Effector memory CD4-positive, alpha-beta T cell (primary cell): ENCODE measurements at places on chromosomes 7 and 10.

DNA sequence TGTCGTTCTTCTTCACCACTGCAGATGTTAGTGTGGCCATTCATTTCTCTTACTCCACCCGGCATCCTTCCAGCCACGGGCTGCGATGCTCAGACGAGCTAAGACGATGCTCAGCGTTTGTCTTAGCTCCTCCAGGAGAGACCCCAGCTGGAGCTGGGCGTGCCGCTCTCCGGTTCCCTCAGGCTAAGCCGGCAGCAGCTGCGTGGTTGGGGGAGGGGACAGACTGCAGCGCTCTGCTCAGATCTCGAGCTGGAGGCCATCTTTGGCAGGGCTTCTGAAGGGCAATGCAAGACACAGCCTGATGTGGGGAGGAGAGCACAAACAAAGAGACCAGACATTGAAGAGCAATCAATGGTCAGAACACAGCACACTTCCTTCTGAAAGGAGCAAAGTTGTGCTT is 4.8 kb downstream of the INA start:
- no peak for DNase-seq

DNA sequence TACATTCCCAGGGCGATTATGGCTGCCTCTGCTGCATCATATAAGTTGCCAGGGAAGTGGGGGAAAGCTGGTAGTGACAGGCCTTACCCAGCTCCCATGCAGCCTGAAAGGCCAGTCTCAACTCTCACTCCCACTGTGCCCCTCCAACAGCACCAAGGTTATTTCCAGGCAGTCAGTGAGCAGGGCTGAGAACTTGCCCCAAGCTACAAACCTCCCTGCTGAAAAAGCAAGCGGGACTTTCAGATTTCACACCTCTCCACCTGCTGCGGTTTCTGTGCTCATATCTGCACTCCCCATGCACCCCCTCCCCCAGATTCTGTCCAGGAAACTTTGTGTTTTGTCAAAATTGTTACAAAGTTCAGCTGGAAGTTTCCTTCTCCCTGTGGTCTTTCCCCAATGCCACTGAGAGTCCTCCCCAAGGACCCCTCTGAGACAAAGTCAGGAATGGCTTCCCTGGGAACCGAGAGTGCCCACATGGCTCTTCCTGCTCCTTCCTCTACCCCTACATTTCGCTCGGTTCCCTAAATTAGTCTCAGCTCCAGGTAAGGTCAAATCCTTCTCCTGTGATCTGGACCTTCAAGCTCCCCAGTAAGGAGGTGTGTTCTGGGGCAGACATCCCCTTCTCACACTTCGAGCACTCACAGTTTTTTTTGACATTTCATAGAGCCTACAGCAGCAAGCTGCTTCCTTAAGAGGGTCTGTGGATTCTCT is 25.3 kb upstream of the WNT2 start:
- no peak for DNase-seq

GRCh38 chr7:72429316-72429715 is 17.2 kb upstream of the CALN1 start:
- DNase-seq: no peak

DNA sequence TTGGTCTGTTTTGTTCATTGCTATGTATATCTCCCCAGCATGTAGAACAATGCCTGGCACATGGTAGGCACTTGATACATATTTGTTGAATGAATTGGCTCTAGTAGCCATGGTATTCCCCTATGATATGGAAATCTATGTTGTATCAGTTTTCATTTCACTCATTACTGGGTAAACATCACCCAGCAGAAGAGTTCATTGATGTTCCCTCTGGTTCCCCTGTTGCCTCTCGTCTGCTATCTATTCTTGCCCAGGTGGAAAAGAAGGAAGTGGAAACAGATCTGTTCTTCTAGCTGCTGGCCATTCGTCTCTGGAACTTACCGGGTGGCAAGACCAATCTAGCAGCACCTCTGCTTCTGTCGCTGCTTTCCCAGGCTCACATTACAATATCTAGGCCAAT is 71.5 kb downstream of the LRRC4 start:
- no peak for DNase-seq

- no peak for DNase-seq
Observed at GRCh38 chr7:128200376-128200775, 40.7 kb upstream of the LEP start.

- DNase-seq: no peak
Observed at GRCh38 chr10:3099291-3100092, 32.1 kb downstream of the PFKP start.

- DNase-seq: no peak
Observed at GRCh38 chr7:49389871-49390479, 383.5 kb upstream of the VWC2 start.

GRCh38 chr7:158064631-158065030 is 523.0 kb downstream of the PTPRN2 start:
- no peak for DNase-seq

DNA sequence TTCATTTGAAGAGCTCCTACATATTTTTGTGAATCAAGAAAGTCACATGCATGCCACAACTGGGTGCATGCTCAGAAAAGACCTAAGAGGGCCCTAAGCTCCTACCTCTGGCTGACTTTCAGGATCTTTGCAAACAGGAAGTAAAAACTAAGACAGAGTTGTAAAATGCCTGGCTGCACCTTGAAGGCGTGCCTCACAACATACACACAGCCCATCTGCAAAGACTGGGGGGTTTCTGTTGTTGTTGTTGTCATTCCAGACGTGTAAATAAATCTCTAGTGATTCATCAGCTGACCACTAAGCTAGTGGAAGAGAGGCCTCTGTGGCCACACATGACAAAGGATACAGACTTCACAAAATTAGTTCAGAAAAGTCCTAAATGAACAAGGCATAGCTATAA is 31.8 kb downstream of the SMURF1 start:
- DNase-seq: no peak

- DNase-seq: no peak
Observed at GRCh38 chr7:81457852-81458522, 311.9 kb downstream of the HGF start.

DNA sequence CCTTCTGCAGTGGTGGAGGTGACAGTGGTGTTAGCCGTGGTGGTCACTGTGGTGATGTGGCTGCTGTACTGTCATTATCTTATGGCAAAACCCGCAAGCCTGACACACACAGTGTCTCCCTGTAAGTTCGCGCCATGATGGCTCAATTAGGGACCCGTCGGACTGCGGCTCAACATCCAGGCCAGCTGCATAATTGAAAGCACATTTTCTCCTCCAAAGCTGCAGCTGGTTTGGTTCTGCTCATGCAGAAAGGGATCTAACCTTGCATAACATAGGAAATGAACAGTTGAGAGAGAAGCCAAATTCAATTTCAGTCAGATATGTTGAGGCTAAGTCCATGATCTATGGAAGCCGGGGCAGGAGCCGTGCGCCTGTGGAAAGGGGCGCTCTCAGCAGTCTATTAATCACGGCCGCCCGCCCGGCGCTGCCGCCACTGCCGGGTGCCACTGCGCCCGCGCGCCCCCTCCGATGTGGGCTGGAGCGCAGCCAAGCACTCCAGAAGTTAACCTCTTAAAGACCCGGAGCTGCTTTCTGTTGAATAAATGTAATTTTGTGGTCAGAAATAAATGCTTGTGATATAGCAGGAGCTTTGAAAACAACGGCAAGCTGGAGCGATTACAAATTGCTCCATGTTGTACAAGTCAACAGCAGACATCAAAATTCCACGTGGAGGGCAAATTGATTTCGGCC is 227.7 kb downstream of the CUX1 start:
- DNase-seq: no peak

DNA sequence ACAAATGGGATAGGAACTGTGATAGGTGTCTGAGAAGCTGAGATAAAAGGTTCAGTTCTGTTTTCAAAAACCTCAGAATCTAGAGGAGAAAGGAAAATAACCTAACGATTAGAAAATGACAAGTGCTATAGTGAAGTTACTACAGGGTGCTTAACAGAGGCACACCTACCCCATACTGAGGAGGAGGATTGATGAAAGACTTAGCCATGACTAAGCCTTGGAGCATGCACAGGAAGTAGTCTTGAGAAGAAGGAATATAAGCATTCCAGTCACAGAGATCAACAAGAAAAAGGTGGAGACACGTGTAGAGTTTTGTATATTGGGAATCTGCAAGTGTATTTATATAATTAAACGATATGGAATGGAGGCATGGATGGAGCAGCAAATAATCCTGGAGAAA is 1225.5 kb upstream of the CELF2 start:
- no peak for DNase-seq

DNA sequence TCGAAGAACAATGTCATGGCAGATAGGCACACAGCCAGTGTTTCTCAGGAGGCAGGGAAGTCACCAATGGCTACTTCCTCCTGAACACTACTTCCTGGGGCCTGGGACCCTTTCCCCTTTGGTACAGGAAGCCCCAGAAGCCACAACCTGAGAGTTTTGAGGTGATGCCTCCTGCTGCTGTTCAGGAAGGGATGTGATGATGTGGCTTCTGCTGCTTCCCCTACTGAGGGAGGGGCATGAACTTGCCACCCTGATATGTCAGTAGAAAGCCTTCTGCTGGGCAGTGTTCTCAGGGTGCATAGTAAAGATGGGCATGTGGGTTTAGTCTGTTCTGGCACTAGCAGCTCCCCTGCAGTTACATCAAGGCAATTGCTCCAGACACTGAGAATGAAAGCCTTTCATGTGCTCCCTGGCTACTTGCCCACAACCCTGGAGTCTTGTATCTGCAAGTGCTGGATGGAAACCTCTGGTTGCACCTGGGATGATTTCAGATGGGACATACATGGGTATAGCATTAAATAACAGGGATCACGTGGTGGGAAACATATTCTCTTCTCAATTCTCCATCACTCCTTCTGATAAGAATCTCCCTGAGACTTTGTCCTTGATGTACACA is 69.3 kb downstream of the ADRA2A start:
- no peak for DNase-seq

DNA sequence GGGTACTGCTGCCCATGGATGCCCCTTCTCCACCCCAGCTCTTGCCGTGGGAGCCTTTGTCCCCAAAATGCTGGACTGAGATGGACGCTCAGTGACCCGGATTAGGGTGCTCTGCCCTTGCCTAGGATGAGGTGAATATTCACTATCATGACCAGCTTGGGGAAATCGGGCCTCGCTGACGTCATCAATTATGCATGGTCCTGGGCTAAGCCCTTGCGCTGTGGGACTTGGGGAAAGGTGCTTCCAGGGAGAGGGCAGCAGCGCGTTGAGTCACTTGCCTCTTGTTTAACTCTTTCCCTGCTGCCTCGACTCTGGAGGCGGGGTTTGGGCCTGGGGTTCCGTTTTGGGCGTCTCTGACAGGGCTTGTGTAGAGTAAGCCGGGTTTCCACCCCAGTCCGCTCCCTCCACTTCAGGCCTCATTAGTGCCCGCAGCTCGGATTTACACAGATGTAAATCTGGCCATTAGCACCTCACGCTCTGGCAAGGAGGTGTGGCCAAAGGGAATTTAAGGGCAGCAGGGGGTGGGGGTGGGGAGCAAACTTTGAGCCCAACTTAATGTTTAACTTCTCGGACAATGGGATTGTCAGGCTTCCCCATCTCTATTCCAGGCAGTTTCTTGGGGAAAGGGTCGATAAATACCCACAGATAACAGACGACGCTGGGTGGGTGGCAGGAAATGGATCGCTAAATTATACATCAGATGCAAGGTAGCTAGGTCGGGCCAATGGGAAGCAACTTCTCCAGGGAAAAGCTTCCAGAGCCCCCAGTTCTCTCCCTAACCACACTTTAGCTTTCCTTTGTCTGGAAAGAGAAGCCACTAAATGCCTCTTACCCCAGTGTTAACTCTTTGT is 51.3 kb upstream of the TCF7L2 start:
- DNase-seq: no peak

GRCh38 chr7:70673778-70674570 is 458.0 kb upstream of the GALNT17 start:
- DNase-seq: no peak

DNA sequence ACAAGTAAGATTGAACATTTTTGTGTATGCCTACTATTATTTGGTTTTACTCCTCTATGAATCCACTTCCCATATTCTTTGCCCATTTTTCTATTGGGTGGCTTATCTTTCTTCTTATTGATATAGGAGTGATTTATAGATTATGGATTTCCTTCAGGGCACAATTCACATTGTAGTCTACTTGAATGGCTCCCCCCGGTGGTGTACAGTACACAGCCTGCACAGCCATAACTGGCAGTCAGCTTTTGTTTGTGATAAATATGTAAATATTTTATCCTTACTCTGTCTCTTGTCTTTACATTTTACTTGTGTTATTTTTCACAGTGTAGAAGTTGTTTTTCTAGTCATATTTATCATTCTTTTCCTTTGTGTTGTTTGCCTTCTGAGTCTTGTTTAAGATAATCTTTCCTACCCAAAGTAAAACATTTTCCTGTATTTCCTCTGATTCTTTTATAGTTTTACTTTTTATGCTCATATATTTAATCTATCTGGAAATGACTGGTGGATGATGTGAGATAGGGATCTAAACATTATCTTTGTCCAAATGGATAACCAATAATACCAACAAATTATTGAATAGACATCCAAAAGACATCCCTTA is 23.9 kb upstream of the CALD1 start:
- DNase-seq: no peak

DNA sequence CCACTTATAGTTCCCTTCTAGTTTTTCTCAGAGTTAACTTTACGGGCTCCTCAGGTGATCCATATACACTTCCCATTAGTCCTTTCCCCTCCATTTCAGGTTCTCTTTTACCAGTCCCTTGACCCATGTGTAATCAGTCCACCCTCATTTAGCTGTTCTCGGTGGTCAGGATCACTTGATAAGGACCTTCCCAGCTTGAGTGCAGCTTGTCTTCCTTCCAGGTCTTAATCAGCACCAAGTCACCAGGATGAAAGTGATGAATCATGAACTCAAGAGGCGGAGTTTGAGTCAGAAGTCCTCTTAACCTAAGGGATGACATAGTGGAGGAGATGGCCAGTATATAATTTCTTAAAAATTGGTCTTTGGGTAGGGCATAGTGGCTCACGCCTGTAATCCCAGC is 63.1 kb upstream of the CNTNAP2 start:
- DNase-seq: no peak

DNA sequence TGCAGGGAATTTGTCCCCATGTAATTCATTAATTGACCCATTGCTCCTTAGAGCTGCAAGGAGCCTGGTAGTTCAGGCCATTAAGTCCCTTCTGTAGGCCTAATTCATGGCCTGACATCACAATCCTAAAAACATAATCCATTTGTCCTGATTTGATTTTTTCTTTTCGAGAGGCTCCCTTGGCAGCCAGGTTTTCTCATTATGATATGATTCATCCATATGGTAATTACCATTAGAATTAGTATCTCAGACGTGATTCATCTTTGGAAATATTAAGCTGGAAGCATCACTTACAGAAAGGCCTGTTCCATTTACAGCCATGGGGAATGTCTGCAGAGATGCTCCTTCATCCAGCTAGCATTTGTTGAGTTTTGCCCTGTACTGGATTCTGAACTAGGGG is 128.5 kb downstream of the PLCE1 start:
- DNase-seq: no peak

- DNase-seq: no peak
Observed at GRCh38 chr10:66378117-66378876, 547.5 kb upstream of the LRRTM3 start.

- DNase-seq: no peak
Observed at GRCh38 chr7:7719236-7719635, 829 bp upstream of the RPA3 start.

GRCh38 chr10:23975431-23975830 is 233.5 kb upstream of the KIAA1217 start:
- no peak for DNase-seq
